ENCODE measurements at places on chromosomes 3 and 15.

GRCh38 chr3:197460002-197460401 is 95.8 kb downstream of the BDH1 start:
- no peak for DNase-seq

GRCh38 chr3:168707900-168708299 is 612.2 kb upstream of the GOLIM4 start:
- no peak for DNase-seq

DNA sequence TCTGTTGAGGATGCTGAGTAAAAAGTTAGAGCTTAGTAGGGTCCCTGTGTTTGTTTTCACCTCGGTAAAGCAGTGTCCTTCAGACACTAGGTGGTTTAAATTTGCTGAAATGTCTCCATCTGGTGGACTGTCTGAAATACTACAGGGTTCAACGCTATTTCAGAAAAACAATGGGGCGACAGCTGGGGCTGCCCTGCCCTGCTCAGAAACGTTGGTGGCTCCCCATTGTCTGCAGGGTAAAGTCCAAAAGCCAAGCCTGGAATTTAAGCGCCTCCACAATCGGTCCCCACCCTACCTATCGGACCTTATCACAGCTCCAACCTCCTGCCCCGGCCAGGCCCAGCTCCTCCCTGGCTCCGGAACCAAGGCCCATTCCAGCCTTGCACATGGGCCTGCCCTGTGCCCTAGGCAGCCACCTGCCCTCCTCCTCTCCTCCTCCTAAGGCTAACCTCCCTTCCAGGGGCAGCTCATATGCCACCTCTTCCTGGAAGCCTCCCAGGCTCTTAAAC is 4.3 kb upstream of the TSEN2 start:
- no peak for DNase-seq

GRCh38 chr3:56183529-56183928 is 284.7 kb downstream of the ERC2 start:
- no peak for DNase-seq

DNA sequence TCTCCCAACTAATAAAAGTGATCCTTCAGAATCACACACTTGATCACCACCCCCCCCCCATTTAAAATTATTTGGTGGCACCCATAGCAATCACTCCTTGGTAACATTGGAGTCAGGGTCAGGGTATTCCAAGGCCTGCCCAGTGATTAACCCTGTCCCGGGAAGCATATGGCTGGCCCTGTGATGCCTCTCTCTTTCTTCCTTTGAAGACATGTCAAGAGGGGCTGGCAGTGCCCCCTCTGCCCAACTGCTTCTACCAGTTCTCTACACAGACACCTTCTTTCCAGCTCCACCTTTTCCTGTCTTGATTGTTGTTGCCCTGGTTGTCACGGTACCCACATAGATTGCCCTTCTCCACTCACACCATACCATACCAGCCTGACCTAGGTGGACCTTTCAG is 30.9 kb upstream of the MANF start:
- no peak for DNase-seq

DNA sequence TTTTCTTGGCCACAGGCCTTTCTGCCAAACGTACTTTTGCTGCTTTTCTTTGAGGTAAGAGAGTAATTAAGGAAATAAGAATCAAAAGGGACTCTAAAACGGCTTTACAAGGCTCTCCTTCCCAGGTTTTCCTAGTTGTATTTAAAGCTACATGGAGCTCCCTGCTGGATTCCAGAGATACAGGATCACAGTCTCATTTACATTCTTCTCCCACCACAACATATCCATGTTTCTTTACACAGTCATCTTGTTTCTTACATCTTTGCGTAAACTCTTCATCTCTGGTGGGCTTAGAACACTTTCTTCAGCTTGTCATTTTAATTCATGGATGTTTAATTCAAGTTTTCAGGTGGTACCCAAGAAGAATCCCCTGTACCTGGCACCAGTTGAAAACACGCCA is 117.6 kb upstream of the BFSP2 start:
- DNase-seq = no peak

DNA sequence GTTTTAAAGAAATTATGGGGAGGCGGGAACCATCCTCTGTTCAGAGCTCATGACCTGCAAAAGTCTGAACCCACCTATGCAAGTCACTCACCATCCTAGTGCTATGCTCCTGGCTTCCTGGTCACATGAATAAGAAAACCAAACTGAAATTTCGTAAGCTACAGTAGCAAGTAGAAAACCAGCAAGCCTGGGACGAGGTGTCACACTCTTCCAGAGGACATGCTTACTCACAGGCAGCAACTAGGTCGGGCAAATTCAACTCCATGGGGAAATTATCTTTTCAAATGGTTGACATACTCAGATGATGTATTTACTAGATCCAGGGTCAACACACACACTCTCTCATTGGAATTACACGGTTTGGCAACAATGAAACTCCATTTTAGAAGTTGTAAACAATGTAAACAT is 31.3 kb downstream of the LDHAL6B start:
- no peak for DNase-seq

- DNase-seq = no peak
Measured at GRCh38 chr3:133706033-133706432, 40.2 kb upstream of the TF start.

- DNase-seq = no peak
Measured at GRCh38 chr3:142914286-142914811, 25.5 kb upstream of the PCOLCE2 start.

GRCh38 chr15:53512029-53512428 is 247.4 kb downstream of the WDR72 start:
- no peak for DNase-seq

DNA sequence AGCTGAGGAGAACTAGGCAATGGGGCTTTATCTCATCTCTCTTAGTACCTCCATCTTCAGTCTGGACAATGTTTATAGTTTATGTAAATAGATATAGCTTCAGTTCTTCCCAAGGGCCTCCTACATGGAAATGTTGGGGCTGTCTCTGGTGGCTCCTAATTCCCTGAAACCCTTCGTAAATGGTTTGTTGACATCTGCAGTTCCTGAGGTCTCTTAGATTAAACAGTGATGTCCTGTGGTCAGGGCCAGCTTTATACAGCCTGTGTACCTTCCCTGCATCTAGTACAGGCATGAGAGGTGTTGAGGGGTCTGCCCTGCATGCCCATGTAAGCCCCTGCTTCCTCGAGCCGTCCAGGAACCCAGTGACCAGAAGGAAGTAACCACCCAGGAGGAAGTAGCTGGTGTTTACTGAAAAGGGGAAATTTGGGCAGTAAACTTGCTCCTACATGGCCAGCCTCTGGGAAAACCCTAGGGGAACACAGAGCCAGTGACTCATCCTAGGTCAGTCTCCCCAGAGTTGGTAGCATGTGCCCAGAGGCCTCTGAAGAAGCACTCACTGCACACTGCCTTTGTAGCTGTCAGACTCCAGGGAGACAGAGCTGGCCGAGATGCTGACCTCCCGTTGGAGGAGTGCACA is 4.7 kb upstream of the TBC1D2B start:
- DNase-seq = no peak

GRCh38 chr15:69462030-69462492 is 9.4 kb downstream of the RPLP1 start:
- DNase-seq = no peak

- DNase-seq = no peak
Measured at GRCh38 chr3:158160958-158161357, 51.1 kb downstream of the RSRC1 start.

DNA sequence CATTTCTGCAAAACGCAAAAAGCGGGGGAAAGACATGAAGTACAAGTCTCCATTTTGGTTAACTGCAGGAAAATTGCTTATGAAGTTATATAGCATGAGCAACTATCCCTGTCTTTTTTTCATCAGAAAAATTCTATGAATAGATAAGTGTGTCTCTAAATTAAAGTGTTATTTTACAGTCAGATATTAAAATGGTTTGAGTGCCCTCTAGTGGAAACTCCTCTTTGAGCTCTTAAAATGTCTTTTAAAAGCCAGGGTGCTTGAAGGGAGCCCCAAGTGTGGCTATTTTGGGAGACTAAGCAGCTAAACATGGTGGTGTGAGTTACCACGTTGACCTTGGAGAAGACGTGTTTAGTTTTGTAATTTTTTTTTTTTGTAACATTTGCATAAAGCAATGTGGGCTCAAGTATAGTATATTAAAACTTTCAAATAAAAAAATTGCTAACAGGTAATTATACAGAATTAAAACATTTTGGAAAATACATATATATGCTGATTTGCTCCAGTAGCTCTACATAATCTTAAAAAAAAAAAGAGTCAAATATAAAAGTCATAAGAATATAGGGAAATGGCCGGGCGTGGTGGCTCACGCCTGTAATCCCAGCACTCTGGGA is 77.2 kb downstream of the PPP2R3A start:
- DNase-seq = no peak

DNA sequence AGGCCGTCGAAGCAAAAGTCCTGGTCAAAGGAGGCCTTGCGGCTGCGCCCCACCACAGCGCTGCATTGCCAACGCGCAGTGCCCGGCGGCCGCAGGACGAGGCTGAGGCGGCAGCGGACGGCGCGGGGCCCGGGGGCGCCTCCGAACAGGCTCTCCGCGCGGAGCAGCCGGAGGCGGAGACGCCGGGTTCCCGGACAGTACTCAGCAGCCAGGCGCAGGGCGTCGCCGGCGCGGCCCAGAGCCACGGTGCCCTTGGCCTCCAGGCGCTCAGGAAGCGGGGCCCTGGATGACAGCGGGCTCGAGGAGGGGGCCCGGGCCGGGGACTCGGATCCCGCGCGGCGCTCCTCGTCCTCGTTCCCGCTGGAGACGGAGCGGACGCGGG is 1.1 kb downstream of the C2CD4B start:
- DNase-seq = no peak

GRCh38 chr15:68196445-68197169 is 8.5 kb downstream of the CALML4 start:
- DNase-seq = no peak

DNA sequence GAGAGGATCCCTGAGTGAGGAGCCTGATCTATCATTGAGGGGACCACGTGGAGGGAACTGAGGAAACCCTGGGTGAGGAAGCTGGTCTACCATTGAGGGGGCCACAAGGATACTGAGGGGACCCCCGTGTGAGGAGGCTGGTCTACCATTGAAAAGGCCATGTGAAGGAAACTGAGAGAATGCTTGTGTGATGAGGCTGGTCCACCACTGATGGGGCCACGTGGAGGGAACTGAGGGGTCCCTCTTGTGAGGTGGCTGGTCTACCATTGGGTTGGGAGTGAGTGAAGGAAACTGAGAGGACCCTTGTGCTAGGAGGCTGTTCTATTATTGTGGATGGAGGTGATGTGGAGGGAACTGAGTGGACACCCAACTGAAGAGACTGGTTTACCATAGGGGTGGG is 161.3 kb downstream of the FBLN2 start:
- DNase-seq = no peak

DNA sequence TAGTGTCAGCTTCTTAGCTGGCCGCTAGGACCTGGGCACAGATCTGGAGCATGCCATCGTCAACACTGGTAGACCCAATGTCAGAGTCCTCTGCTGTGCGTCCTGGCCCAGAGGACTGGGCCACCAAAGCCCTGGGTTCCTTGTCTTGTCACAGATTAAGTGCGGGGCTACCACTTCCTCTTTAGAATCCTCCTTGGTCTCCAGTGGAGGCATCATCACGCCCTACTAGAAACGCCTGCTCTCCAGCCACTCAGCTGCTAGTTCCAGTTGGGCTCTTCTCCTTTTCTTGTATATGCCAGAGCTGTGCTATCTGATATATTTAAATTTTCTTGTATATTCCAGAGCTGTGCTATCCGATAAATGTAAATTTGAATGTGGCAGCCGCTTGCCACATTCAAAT is 11.2 kb downstream of the PPCDC start:
- no peak for DNase-seq

DNA sequence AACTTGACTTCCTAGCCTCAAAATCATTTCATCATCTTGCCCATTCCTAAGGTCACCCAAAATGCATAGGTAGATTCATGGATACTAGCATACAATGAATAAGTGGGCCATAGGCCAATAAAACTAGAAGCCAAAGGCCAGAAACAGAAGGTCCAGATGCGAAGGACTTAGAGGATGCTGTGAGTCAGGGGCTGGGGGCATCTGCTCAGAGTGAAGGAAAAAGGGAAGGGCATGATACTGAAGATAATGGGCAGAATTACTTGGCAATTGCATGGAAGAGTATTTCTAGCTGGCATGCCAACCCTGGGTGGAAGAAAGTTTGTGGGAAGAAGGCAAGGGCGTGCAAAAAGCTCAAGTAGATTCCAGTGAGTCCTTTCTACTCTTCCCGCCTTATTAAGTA is 27.5 kb downstream of the ILDR1 start:
- DNase-seq = no peak

- DNase-seq = no peak
Measured at GRCh38 chr3:196794467-196794866, 54.8 kb downstream of the PAK2 start.

- DNase-seq = no peak
Measured at GRCh38 chr15:67820992-67821783, 4.1 kb upstream of the SKOR1 start.

DNA sequence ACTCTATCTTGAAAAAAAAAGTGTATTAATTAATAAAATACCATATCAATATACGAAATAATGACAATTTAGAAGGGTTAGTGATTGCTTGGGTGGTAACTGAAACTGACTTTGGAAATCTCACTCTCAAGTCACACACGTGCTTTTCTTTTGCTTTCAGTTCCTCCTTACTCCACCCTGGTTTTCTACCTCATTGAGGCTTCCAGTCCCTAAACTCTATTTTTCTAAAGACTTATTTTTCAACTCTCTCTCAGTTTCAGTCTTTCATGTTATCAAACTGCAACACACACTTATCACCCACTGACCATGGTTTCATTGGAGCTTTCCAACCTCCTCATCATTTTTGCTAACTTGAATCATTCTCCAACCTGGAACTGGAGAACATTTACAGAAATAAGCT is 23.5 kb downstream of the IL12A start:
- no peak for DNase-seq

GRCh38 chr3:67381667-67382272 is 272.6 kb downstream of the SUCLG2 start:
- DNase-seq = no peak

DNA sequence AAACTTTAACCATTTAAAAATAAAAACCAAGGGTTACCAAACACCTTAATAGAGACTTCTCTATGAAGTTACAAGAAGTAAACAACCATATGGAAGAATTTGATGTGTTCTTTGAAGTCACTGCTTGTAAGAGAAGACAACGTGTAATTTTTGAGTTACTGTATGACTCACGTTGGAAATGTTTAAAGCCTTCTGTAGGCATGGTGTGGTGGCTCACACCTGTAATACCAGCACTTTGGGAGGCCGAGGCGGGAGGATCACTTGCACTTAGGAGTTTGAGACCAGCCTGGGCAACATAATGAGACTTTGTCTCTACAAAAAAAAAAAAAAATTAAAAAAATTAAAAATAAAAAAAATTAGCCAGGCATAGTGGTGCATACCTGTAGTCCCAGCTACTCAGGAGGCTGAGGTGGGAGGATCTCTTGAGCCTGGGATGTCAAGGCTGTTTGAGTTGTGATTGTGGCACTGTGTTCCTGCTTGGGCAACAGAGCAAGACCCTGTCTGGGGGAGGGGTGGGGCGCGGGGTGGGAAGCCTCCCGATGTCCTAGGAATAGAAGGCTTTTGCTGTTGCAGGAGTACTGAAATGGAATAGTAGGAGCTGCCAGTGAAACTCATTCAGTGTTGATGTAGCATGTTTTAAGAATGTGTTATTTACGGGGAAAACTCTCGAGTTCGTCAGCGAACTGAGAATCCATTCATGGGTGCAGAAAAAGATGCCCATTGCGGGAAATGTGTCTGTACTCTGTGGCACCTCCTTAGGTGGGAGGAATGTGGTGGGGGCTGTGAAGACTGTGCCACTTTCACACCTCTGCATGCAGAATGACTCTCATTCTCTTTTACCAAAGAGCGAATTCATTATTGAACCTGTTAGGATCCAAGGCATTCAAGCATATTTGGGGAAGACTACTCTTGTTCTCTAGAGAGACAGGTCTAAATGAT is 134.2 kb downstream of the FNDC3B start:
- no peak for DNase-seq
